ENCODE measurements at places on chromosomes 12 and 14. TPM values are rescaled to one million over a fixed set of nuclear protein-coding genes. Genes with fewer than 3 reads are reported as not detected.
A peak's percentile ranks its signal among the peaks of the same experiment; 100 is the strongest.

Gene SYT1
- total RNA-seq: 24.0 TPM

Gene MYH7
- not detected for total RNA-seq

Gene GPR65
- total RNA-seq: 0.50 TPM

Gene PZP
- total RNA-seq: not detected

Gene RHEBL1
- 1.9 TPM for total RNA-seq

Gene MMP17
- 8.4 TPM for total RNA-seq

Gene ERBB3
- 3.8 TPM for total RNA-seq

Gene HELB
- 4.5 TPM for total RNA-seq

Gene CBLN3
- total RNA-seq: 5.4 TPM

DNA sequence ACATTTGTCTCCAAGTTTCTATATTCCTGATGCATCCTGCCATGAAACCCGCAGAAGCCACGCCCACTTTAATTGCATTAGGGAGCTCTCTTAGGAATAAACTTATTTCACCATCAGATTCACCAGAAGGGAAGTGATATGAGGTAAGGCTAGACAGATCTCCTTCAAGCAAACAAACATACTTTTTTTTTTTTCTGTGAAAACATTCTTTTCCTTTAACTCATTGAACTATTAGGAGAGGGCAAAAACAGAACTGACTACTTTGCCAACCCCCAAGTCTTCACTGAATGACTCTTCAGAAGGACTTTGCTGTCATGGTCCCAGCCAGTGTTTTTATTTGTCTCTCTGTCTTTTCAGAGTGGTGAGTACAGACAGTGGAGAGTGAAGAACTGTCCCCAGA, 48.4 kb downstream of the GTF2A1 start:
- no peaks in the 10 kb centered on the region for H3K36me3 ChIP-seq
- no peak overlapping the region for H3K4me3 ChIP-seq
- no peaks in the 10 kb centered on the region for H3K27me3 ChIP-seq
- no peak overlapping the region for H3K27ac ChIP-seq
- peaks cover 7% of the 10 kb centered on the region for H3K4me1 ChIP-seq
- no peak for DNase-seq

GRCh38 chr14:106442857-106443256, 916.5 kb downstream of the TMEM121 start:
- H3K27ac ChIP-seq: no peak overlapping the region
- no peaks in the 10 kb centered on the region for H3K36me3 ChIP-seq
- H3K4me1 ChIP-seq: no peaks in the 10 kb centered on the region
- H3K27me3 ChIP-seq: no peaks in the 10 kb centered on the region

GRCh38 chr14:36818794-36819384, 157.2 kb downstream of the PAX9 start:
- no peak overlapping the region for H3K27ac ChIP-seq
- H3K36me3 ChIP-seq: no peaks in the 10 kb centered on the region
- DNase-seq: peak; percentile 48
- H3K27me3 ChIP-seq: no peaks in the 10 kb centered on the region
- H3K4me1 ChIP-seq: no peaks in the 10 kb centered on the region

- H3K4me3 ChIP-seq: no peak overlapping the region
- peaks cover 10% of the 10 kb centered on the region for H3K4me1 ChIP-seq
- H3K27ac ChIP-seq: no peak overlapping the region
- H3K36me3 ChIP-seq: no peaks in the 10 kb centered on the region
- no peaks in the 10 kb centered on the region for H3K27me3 ChIP-seq
- no peak for DNase-seq
These were observed 51.1 kb downstream of the EMP1 start for GRCh38 chr12:13247596-13247995.

DNA sequence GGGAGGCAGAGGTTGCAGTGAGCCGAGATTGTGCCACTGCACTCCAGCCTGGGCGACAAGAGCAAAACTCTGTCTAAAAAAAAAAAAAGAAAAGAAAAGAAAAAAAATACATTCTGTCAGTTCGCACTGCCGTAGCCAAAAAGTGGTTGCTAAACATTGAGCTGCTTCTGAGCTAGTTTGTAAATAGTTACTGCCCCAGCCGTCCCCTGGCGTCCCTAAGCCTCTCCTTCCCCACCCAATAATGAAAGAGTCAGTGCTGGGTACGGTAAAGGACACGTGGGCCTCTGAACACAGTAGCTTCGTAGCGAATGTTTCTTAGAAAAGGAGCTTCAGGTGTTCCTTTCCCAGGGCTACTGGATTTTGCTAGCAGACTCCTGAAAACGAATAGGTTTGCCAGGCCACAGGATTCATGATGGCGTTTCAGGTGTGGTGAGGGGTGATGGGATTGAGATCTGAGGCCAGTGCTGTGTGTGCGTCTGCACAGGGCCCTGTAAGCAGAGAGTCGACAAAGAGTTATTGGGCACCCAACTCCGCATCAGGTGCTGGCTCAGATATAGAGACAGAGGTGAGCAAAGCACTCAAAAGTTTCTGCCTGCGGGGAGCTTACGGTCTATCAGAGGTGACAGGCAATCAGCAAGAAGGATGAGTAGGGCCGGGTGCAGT, 94.1 kb downstream of the LGMN start:
- no peaks in the 10 kb centered on the region for H3K36me3 ChIP-seq
- no peak overlapping the region for H3K4me3 ChIP-seq
- no peak for DNase-seq

DNA sequence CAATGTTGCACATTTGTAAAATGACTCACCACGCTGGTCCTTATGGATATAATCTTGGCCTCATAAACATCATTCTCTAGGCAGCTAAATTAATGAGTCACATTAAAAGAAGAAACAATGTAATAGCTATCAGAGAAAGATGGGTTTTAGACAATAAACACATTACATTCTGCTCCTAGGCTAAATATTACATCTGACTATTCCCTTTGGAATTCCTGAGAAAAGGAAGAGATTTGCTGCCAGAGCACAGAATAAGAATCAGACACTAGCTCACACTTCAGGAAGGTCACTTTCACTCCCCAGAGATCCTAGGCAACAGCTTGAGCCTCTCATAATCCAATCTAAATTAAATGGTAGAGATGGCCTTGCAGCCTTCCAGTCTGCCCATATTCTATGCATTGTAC, 218.2 kb downstream of the PTPRO start:
- H3K27ac ChIP-seq: peak overlapping the region; percentile 42
- DNase-seq: peak; percentile 77
- no peaks in the 10 kb centered on the region for H3K36me3 ChIP-seq
- no peaks in the 10 kb centered on the region for H3K27me3 ChIP-seq
- H3K4me3 ChIP-seq: no peak overlapping the region

DNA sequence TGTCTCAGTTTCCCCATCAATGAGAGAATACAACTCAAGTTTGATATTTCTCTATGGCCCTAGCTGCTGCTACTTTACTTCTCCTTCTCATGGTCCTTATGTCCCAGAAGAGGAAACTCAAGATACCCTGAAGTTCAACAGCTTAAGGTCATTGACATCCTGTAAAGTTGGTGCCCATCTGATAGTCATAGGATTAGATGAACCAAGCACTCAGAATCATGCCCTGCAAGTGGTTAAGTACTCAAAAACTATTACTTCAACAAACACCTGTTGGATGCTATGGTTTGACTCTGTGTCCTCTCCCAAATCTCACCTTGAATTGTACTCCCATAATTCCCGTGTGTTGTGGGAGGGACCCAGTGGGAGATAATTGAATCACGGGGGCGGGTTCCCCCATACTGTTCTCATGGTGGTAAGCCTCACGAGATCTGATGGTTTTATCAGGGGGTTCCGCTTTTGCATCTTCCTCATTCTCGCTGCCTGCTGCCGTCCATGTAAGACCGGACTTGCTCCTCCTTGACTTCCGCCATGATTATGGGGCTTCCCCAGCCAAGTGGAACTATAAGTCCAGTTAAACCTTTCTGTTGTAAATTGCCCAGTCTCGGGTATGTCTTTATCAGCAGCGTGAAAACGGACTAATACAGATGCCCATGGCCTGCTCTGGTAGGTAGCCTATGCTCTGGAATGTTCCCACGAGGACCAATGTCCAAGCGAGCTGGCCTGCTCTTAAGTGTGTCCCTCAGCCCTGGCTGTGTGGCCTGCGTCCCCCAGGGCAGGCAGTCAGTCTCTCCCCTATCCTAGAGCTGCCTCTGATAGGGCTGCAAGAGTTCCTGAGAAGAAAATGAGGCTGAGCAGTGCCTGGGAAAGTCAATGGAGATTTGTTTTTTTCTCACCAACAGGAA, 18.1 kb downstream of the CAMKK2 start:
- peaks cover 20% of the 10 kb centered on the region for H3K4me1 ChIP-seq
- no peak for DNase-seq
- no peaks in the 10 kb centered on the region for H3K27me3 ChIP-seq
- H3K4me3 ChIP-seq: no peak overlapping the region
- no peaks in the 10 kb centered on the region for H3K36me3 ChIP-seq

DNA sequence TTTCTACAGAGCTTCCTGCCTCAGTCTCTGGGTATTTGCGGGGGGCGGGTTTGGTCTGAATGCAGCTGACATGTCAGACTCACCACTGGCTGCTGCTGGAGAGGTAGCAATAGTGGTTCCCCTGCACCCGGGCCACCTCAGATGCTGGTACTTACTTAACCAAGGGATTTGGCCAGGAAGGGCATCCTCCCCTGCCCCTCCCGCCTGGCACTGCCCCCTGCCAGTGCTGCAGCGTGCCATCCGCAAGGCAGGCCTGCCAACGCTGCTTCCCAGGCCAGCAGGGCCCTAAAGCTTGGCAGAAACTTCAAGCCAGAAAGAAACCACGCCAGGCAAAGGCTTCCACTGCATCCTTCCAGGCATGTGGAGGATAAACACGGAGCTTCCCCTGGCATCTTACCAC, 22.1 kb downstream of the RAB35 start:
- no peaks in the 10 kb centered on the region for H3K27me3 ChIP-seq
- H3K4me1 ChIP-seq: no peaks in the 10 kb centered on the region
- no peak for DNase-seq
- H3K4me3 ChIP-seq: no peak overlapping the region

GRCh38 chr14:33836900-33837577, 113.8 kb downstream of the EGLN3 start:
- no peak overlapping the region for H3K27ac ChIP-seq
- no peak overlapping the region for H3K4me3 ChIP-seq
- no peaks in the 10 kb centered on the region for H3K36me3 ChIP-seq

DNA sequence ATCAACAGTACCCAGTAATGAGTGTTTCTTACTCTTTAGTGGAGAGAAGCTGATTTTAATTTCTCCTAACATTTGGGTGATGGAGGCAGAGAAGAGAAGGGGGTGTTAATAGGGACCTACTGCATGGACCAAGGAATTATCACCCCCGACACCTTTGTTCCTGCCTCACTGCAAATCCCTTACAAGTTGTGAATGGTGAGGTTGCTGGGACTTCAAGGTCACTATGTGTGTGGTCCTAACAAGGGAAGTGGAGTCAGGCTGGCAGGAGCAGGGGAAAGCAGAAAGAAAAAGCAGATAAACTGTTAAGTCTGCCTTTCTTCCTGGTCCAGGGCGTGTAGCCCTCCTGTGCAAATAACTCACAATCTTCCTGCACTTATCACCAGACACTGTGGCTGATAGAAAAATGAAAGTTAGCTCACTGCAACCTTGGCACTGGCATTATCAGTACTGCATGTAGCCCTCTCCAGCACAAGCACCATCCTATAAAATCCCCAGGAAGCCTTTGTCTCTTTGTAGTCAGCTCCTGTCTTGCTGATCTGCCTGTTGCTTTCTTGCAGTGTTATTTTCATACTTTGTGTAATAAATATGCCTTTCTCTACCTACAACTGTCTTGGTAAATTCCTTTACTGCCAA, 112.3 kb upstream of the DNM1L start:
- H3K4me1 ChIP-seq: peaks cover 35% of the 10 kb centered on the region
- no peak overlapping the region for H3K4me3 ChIP-seq
- no peaks in the 10 kb centered on the region for H3K27me3 ChIP-seq
- H3K36me3 ChIP-seq: no peaks in the 10 kb centered on the region

DNA sequence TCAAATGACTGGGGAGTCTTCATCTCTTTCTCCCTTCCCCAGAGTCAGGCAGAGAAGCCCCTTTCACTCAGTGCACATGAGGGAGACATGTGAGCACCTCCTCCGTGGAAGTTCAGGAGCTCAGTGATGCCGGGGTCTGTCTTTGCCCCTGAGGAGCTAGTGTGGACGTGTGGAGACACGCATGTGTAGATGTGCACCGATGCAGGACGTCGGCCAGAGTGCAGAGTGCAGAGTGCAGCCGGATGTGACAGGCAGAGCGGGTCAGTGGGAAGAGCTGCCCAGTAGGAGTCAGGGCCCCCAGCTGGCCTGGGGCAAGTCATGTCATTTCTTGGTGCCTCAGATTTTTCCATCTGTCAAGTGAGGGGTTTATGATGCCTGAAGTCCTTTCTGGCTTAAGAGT, 20.7 kb downstream of the TSPAN9 start:
- no peaks in the 10 kb centered on the region for H3K36me3 ChIP-seq
- no peak for DNase-seq
- peaks cover 17% of the 10 kb centered on the region for H3K4me1 ChIP-seq
- no peak overlapping the region for H3K27ac ChIP-seq
- no peak overlapping the region for H3K4me3 ChIP-seq

GRCh38 chr14:26330982-26331381, 266.9 kb downstream of the NOVA1 start:
- H3K27ac ChIP-seq: no peak overlapping the region
- DNase-seq: no peak
- H3K4me3 ChIP-seq: no peak overlapping the region
- H3K27me3 ChIP-seq: no peaks in the 10 kb centered on the region
- no peaks in the 10 kb centered on the region for H3K36me3 ChIP-seq
- H3K4me1 ChIP-seq: no peaks in the 10 kb centered on the region

DNA sequence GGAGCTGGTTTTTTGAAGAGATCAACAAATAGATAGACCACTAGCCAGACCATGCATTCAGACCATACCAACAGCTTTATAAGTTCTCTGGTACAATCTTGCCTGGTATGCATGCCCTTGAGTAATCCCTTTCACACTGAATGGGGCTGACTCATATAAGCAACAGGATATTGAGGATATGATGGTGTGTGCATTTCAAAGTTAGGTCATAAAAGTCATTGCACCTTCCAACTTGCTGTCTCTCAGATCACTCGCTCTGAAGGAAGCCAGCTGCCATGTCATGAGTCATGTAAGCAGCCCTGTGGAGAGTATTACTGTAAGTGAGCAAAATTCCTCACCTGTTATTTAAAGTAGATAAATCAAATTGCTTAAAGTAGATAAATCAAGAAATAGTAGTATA, 45.0 kb upstream of the OR6J1 start:
- peak; percentile 99 for DNase-seq
- H3K36me3 ChIP-seq: no peaks in the 10 kb centered on the region
- peaks cover 23% of the 10 kb centered on the region for H3K4me1 ChIP-seq
- H3K4me3 ChIP-seq: no peak overlapping the region

All from astrocyte (in vitro differentiated cells and primary cell).